ENCODE measurements at places on chromosomes 12 and 14. TPM values are rescaled to one million over a fixed set of nuclear protein-coding genes. Genes with fewer than 3 reads are reported as not detected.

Gene RD3L
- not detected for total RNA-seq

Gene MMP17
- total RNA-seq, result 21.2 TPM

Gene KRT71
- total RNA-seq, result not detected

Gene CLEC12A
- not detected for total RNA-seq

Gene LRRC43
- total RNA-seq, result 1.8 TPM

Gene SPRYD3
- 19.9 TPM for total RNA-seq

Gene CPNE6
- total RNA-seq, result under 0.01 TPM

Gene KRT7
- total RNA-seq, result 7.0 TPM
